Aorta (tissue), 5 donors: ENCODE measurements at places on chromosomes 6 and 20.

DNA sequence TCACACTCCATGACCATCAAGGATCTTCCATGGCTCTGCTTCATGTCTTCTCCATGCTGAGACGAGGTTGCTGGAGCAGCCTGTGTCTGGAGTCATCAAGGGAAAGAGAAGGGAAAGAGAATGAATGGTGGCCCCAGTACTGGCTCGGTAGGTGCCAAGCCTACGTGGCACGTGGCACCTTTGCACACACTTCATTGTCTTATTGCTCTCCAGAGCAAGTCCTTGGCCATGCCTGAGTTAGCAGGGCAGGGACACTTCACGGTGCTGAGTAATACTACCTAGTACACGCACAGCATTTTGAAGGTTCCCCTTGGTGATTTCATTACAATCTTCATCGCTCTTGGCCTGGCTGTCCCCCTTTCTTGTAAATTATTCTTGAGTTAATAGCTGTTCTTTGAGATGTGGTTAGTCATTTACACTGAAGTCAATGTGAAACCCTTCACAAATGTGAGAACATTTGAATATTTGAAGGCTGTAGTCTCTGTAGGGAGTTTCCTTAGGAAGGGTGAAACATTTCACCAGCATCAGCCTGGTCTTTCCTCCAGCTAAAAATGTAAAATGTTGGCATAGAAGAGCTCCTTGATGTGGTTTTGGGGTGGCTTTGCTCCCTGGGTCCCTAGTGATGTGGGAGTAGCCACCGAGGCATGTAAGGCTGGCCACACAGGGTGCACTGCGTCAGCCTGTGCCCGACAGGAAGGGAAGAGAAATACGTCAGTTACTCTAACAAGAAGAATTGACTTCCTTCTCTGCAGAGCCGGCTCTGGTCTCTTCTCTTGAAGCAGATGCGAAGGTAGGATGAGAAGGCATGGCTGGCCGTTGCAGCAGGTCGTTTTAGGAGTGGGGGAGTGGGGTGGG lies at the start of gene SYTL3:
TSS of gene SYTL3 (plus strand) at position 766 of the 855 bp plus-strand sequence. CDS start 13,215 bp downstream, outside the sequence.
- no peak for DNase-seq

DNA sequence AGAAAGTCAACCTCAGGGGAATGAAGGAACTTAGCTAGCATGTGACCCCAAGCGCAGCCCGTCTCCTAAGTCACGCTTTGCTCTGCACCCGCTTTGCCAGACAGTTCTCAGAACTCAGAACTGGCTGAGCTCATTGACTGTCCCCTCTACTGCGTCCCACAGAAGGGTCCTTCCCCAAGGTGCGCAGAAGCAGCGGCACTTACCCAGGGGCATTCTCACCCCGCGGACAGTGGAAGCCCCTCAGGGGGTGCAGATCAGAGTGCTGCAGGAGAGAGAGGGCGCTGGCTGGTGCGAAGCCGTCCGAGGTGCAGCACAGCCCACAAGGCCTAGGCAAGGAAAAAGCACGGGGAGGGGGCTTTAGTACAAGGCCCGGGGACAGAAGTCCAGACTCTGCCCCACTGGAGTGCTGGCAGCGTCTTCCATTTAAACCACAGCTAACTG lies 807 bp downstream of the SNHG17 start:
- peak; percentile 61 for DNase-seq

DNA sequence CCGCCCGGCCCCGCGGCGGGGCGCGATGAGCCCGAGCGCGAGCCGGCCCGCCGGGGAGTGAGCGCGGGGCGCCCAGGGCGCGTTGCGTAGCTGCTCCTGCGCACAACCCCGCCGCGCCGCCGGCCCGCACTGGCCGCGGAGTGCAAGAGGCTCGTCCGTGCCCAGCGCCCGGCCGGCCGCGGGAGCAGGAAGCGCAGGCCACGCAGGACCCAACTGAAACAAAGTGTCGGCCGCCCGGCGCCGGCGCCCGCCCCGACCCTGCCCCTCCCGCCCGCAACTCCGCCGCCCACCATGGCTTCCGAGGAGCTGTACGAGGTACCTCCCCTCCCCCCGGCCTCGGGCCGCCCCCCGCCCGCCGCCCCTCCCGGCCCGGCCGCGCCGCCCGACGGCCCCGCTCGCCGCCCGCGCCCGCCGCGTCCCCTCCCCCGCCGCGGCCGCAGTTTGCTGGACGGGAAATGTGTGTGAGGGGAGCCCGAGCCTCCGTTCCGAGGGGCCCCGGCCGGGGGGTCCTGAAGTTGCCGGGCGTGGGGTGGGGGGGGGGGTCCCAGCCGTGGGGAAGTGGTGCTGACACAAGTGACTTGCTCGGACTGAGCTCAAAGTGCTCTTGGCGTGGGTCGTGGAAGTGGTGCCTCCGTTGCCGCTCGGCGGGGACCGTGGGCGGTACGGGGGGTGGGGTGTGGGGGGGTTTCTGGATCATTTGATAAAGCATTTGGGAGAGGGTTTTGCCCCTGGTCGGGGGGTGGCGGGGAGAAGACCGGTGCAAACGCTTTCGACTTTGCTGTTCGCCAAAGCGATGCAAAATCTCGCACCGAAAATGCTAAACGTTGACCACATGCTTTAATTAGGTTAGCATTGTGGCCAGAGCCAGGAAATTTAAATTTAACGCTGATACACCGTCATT lies 539 bp downstream of the CDYL start:
- DNase-seq = peak; percentile 84

- no peak for DNase-seq
Measured at GRCh38 chr6:133683606-133684005, 205.3 kb upstream of the TCF21 start.

- DNase-seq = no peak
Measured at GRCh38 chr6:93549868-93550267, 130.5 kb upstream of the EPHA7 start.

DNA sequence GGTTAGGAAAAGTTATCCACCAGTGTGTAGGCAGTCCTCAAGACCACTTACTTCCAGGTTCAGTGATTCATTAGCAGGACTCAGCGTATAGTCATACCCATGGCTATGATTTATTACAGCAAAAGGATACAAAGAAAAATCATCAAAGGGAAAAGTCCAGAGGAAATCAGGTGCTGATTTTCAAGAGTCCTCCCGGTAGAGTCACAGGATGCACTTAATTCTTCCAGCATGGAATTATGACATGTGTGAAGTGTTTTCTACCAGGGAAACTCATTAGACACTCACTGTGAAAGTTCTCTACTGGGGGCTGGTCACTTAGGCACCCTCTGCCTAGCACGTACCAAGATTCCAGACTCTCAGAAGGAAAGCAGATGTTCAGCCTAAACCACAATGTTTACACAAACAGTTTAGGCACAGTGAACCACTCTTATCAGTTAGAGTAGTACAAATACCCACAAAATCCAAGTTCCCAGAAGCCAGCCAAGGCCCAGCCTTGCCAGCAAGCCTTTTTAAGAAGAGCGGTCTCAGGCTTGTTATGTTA lies 10.2 kb downstream of the WFDC3 start:
- DNase-seq = peak; percentile 57

DNA sequence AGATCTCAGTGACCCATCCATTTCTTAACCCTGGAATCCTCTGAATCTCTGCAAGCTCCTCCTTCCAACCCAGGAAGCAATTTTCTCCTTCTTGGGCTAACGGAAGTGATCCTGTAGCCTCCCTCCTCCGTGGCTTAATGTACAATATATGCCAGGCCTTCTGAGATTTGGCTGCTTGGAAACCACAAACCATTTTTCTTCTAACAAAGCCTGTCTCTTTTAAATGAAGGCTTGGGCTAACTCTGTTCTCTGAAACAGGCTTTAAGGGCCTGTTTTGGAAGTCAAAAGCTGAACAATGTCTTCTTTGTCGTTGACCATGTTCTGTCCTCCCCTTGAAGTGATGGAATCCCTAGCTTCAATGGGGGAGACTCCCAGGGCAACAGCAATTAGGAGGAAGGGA lies 14.9 kb downstream of the FYN start:
- no peak for DNase-seq

- no peak for DNase-seq
Measured at GRCh38 chr6:157769776-157770426, 53.1 kb upstream of the SNX9 start.

GRCh38 chr6:69820018-69820417 lies 23.2 kb upstream of the LMBRD1 start:
- no peak for DNase-seq

GRCh38 chr6:114007516-114007915 lies 36.6 kb upstream of the HDAC2 start:
- no peak for DNase-seq

GRCh38 chr6:28895131-28895812 lies 28.5 kb downstream of the TRIM27 start:
- peak; percentile 94 for DNase-seq
